ENCODE measurements at places on chromosomes 12 and 14.
A peak's percentile ranks its signal among the peaks of the same experiment; 100 is the strongest.

DNA sequence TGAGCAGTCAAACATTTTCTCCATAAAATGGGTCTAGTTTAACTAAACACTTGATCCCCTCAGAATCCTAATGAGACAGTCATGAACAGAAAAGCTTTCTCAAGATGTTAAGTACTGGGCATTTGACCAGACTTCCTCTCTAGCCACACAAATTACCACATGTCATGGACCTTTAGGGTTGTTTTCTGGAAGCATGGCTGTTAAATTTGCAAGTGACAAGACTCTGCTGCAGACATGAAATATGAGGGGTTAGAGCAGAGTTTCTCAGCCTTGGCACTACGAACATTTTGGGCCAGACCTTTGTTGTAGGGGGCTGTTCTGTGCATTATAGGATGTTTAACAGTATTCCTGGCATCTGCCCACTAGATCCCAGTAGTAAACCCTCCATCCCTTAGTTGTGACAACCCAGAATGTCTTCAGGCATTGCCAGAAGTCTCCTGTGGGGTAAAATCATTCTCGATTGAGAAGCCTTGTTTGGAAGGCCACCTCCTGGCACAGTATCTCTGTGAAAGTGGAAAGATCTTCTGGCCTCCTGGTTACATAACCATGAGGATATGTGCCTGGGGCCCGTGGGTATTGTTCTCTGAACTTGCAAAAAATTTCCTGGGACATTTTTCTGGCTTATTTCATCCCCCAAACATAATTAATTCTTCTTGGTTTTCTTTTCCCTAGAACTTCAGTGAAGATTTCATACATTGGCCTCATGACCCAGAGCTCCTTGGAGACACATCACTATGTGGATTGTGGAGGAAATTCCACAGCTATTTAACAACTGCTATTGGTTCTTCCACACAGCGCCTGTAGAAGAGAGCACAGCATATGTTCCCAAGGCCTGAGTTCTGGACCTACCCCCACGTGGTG is 4.3 kb downstream of the TMEM106C start:
- DNase-seq = no peak

DNA sequence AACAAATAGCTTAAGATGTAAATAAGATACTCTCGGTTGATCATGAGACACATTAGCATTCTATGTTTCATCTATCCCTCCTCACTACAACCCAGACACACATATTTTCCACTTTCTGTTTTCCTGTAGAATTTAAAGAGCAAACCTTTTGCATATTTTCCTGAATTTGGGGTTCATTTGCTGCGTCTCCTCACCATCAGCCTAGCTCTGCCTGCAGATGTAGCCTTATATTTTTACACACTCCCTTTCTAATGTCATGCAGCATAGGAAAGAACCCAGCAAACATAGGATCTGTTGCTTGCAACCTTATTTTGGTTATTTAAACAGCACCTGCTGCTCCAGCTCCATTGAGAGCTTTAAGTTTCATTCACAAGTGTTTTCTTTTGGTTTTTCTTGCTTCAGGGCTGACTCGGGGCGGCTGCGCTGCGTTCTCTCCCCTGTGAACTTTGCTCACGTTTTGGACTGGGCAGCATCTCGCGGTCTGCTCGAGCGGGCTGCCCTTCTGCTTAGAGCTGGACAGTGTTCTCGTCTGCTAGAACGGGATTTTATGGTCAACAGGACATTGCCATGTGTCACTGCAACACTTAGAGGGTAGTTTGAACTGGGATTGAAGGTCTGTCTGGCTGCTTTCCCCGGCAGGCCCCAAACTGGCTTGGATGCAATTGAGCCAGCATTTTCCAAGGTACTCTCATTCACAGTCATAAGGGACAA is 57.8 kb upstream of the VRK1 start:
- DNase-seq = peak; percentile 24

DNA sequence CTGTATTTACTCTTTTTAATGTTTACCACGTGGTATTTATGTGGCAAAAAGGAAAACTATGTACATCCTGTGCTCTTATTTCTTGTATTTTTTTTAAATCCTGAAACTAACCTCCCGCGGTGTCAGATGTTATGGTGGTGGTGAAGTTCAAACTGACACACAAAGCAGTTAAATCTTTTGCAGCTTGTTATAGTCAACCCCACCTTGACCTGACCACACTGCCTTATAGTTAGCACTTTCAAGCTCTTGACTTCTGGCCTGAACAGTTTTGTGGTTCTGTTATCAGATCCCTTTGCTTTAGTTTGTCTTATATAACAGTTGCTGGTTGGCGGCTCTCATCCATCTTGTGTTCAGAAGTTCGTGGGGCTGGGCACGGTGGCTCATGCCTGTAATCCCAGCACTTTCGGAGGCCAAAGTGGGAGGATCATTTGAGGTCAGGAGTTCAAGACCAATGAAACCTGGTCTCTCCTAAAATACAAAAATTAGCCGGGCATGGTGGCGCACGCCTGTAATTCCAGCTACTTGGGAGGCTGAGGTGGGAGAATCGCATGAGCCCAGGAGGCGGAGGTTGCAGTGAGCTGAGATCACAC is 2.1 kb downstream of the UNG start:
- DNase-seq = no peak

DNA sequence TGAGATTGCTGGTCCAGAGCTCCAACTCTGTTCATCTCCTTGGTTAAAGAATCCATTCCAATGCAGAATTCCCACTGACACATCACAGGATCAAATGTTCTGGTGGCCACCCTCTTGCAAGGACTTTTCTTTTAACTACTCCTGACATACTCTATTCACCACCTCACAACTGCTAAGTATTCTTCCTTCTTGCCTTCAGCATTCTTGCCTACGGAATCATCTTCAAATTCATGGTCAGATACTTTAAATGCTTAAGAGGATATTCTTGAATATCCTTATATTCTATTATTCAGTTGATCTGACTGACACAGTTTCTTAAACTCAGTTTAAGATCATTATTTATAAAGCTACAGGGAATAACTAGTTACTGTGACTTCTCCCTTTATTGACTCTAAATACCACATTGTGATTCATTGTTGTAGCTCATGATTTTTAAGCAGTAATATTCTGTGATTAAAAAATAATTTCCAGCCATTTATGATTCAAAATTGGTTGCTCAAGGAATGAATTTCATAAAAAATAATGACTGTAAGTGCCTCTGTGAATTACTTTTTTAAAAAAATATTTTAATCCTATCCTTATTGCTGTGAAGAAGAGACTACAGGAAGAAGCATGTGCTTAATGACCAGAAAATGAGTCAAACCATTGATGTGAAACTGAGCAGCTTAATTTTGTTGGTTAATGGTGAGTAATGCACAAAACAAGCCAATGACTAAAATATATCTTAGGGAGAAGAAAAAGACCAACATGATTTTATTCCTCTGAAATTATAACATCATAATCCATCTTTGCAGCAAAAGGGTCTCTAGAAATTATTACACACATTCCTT is 207.1 kb downstream of the PIK3C2G start:
- DNase-seq = no peak

- no peak for DNase-seq
Measured at GRCh38 chr12:1838994-1839365, 18.6 kb downstream of the LRTM2 start.

GRCh38 chr12:8947737-8948136 is 1.7 kb downstream of the M6PR start:
- no peak for DNase-seq

- DNase-seq = no peak
Measured at GRCh38 chr14:104274806-104275205, 136.4 kb downstream of the KIF26A start.

DNA sequence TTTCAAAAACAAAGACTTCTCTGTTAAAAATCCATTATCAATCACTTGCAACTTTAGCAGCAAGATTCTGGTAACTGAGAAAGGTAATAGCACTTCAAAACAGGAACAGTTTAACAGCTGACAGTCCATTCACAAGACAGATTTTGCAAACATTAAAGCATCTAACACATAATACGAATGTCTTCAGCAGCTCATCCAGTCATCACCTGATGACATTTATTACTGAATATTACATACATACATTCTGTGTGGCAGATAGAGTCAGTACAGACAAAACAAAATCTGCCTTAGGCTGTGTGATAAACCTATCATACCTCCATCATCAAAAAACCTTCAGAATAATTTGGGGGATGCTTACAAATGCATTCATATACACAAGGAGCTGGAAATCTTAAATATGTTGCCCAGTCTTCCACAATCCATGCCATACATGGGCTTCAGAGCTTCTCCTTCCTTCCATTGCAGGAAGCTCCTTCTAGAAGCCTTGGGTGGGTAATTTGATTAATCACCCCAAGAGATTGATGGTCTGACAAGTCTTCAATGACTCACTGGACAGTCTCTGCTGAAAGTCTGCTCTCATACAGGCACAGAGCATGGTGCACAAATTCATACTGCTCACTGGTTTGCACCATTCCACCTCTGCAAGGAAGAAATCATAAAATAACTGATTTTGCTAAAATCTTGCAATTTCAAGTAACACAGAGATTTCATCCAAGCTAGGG is 1.6 kb upstream of the PTPRB start:
- no peak for DNase-seq

GRCh38 chr14:99698642-99699041 is 14.5 kb downstream of the CYP46A1 start:
- DNase-seq = no peak

- no peak for DNase-seq
Measured at GRCh38 chr12:105470601-105471000, 140.1 kb downstream of the C12orf75 start.

DNA sequence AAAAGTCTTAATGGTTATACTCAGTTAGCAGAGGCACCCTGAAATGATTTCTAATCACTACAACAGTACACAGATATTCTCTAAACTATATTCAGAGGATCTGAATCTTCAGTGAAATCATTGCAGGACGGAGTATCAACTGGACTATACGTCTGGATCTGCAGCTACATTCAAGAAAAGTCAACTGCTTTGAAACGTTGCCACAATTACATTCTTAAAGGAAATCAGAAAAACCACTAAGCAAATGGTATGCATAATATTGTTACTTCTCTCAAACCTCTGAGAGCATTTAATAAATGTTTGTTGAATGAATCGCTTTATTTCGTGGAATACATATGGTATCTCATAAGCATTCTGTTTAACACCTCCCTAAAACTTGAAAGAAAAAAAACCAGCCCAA is 67.4 kb downstream of the MED13L start:
- DNase-seq = no peak

DNA sequence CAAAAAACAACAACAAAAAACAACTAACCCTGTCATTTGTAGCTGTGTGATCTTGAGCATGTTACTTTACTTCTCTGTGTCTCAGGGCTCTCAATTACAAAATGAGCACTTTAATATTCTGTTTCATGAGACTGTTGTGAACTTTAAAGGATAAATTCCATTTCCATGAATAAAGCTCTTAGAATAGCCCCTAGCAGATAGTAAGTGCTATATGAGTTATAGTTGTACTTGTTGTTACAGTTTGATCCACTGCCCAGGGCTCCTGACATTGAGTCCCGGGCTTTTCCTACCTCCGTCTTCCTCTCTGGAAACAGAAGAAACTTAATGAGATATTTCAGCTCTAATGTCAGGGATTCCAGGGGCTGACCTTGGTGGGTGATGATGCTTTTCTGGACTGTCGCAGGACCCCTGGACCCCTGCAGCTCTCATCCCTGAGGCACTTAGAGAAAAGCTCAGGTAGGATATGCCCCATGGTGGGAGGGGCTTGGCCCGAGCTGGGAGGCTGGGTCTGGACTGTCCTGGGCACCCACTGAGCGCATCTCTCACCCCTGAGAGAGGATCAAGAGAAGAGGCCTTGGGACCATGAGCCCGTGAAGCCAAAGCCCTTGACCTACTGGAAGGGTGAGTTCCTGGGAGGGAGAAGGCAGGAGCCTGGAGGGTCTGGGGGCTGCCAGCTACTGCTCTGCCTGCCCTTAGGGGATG is 5.1 kb downstream of the P3H3 start:
- DNase-seq = no peak

DNA sequence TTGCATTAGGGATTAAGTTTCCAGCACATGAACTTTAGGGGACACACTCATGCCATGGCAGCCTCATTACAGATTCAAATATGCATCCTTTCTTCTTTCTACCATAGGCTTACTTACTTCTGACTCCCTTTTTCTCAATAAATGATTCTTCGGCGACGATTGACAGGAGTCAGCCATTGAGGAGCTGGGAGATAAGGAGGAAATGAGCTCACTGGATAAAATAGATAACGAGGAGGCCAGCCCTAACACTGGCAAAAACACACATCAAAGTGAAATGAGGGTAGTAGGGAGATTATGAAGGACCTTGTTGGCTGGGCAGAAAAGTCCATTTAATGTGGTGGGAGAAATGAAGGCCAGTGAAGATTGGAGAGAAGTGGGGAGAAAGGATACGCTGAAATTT is 172.2 kb downstream of the SLC41A2 start:
- no peak for DNase-seq

GRCh38 chr12:124567673-124568373 is 411 bp upstream of the NCOR2 start:
- peak; percentile 83 for DNase-seq

- no peak for DNase-seq
Measured at GRCh38 chr12:120688527-120689071, 1.6 kb downstream of the MLEC start.
